ENCODE measurements at places on chromosomes 6 and 20.

- DNase-seq, result peak; percentile 19
Measured at GRCh38 chr20:50366270-50367103, 143.7 kb upstream of the PTPN1 start.

DNA sequence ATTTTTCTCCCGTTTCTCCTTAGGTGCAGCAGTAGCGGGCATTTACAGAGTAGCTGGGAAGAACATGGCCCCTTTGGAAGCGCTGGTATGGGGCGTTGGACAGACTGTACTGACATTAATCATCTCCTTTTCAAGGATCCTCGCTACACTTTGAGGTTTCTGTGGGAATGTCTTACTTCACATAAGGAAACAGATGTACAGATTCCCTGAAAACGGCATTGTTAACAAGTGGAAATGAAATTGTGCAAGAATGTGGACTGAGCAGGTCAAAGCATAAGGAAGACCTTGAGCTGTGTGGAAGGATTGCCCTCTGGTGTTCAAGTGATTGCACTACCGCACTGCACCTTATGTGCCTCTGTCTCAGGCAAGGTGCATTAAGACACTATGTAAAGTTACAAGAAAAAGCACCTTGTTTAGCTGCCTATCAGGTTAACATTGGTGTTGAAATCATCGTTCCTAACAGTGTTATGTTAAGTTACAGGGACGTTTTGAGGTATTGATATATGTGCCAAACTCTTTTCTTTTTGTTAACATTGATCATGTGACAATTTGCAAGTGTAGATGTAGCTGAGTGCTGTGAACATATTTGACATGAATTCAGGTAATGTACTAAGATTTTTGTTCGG, 38.0 kb downstream of the TMEM170B start:
- peak; percentile 67 for DNase-seq

DNA sequence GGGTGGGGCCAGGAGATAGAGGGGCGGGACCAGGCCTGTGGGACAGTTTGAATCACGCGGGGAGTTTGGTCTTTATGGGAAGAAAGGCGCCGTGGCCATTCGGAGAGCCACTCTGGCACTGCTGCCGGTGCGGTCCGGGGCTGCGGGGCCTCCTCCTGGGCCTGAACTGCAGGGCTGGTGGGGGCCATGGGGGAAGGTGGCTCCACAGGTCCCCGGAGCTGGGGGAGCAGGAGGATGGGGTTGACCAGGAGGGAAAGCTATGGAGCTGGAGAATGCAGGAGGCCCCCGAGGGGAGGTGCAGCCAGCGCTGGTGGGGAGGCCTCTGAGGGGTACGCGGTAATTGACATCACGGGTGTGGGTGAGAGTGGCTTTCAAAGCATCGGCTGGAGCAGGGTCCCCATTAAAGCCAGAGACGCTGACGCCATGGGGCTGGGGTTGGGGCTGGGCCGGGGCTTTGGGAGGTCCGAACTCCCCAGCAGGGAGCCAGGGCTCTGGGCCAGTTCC, 1.8 kb upstream of the BHLHE23 start:
- DNase-seq, result no peak

GRCh38 chr6:28090917-28091586, 10.7 kb downstream of the ZNF165 start:
- DNase-seq, result no peak

GRCh38 chr6:16760516-16761470, at the start of gene ATXN1:
Gene ATXN1 (minus strand): TSS chr6:16761460.
- no peak for DNase-seq

DNA sequence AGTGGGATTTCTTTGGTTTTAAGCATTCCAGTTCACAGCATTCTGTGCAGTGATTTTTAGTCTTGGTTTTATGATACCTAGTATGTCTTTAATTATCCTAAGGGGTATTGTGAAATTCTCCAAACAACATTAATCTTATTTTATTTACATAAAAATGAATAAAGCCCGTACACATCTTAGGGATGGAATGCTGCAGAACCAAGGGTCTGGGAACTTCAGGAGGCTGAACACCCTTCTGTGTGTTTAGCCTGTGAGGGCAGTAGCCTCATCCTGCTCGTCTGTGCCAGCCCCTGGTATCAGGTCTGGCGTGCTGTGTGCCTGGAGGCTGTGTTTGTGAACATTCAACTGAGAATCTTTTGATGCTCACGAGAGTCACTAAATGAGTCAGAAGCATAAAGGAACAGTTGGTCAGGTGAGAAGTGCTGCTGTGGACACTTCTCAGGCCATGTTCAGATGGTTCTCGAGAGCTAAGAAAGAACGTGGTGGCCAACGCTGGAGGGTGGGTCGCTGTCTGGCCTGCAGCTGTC, 25.2 kb upstream of the C20orf204 start:
- peak; percentile 45 for DNase-seq

DNA sequence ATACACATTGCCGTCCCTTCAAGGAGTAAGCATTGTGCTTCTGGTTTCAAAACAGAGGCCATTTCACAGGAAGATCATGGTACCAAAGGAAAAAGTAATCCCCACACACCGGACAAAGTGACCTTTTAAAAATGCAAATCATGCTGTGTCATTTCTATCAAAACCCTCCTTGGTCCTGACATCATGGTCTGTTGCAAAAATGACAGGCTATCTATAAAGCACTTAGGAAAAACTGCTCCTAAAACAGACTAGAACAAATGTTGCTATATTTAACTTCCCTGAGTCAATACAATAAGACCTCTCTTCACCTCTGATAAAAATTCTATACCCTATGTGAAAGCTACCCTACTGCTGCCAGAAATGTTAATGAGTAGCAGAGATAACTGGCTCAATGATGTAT, 353.6 kb upstream of the RUNX2 start:
- no peak for DNase-seq

DNA sequence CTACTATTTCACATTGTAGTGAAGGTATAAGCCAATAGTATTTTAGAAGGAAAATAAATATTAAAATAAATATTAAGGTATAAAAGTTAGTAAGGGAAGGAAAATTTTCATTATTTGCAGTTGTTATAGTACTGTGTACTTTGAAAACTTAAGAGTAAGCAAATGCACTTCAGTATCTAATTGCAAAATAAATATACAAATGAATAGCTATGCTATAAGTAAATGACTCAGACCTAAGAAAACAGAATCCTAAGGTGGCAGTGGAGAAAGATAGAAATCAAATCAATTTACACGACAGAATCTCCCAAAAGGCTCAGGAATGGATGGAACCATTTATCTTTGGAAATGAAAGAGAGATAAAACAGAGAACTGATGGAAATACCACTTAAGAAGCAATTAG, 24.7 kb upstream of the UBR2 start:
- DNase-seq, result no peak

- no peak for DNase-seq
Measured at GRCh38 chr6:119200512-119201175, 122.2 kb upstream of the FAM184A start.

DNA sequence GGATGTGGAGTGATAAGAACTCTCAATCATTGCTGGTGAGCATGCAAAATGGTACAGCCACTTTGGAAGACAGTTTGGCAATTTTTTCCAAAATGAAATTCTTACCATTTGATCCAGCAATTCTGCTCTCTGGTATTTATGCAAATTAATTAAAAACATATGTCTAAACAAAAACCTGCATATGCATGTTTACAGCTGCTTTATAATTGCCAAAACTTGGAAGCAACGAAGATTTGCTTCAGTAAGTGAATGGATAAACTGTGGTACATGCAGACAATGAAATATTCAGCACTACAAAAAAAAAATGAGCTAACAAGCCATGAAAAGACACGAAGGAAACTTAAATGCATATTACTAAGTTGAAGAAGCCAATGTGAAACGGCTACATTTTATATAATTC, 55.5 kb upstream of the SMLR1 start:
- no peak for DNase-seq

DNA sequence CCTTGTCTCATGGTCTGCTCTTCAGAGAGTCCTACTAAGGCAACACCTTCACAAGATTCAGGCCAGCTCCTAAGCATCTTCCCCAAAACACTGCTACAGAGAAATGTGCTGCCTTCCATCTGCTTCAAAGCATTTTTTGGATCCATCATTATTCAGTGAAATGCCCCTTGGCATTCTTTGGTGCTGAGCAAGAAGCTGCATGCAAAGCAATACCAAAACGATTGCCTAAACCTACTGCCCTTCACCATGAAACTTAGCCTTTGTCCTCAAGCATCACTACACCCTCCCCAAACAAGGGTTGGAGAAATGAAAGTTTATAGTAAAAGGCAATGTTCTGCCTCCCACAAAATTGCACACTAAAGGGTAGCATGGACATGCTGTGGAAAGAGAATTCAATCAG, 93.5 kb downstream of the SNAP25 start:
- no peak for DNase-seq

GRCh38 chr6:109456111-109456583, 575 bp upstream of the MICAL1 start:
- no peak for DNase-seq

DNA sequence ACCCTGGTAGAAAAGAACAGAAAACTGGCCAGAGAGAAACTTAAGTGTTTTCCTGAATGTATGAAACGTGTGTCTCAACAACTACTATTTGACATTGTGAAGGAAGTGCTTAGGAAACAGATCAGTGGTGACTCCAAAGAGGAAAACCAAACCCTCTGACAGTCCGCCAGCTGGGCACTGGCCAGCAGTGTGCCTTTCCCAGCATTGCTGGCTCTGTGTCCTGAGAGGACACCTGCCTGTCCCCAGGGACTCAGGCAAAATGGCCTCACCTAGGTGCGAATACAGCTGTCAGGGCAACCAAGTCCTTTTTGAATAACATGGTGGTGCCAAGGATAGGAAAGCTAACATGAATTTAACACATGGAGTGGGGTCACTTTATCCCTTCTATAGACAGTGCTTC, 72.5 kb downstream of the NDUFAF5 start:
- DNase-seq, result no peak

GRCh38 chr6:12592634-12593033, 123.9 kb upstream of the PHACTR1 start:
- no peak for DNase-seq

DNA sequence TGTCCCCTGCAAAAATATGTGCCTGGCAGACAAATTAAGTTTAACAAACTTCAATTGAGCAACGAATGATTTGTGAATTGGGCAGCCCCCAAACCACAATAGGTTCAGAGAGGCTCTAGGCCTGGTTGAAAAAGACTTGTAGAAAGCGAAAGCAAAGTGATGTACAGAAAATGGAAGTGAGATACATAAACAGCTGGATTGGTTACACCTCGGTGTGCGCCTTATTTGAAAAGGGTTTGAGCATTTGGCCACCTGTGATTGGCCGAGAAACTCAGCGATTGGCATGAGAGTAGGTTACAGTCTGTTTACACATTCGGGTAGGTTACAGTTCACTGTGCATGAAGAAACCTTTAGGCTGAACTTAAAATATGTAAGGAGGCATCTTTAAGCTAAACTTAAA, 136.9 kb downstream of the CD83 start:
- DNase-seq, result no peak

DNA sequence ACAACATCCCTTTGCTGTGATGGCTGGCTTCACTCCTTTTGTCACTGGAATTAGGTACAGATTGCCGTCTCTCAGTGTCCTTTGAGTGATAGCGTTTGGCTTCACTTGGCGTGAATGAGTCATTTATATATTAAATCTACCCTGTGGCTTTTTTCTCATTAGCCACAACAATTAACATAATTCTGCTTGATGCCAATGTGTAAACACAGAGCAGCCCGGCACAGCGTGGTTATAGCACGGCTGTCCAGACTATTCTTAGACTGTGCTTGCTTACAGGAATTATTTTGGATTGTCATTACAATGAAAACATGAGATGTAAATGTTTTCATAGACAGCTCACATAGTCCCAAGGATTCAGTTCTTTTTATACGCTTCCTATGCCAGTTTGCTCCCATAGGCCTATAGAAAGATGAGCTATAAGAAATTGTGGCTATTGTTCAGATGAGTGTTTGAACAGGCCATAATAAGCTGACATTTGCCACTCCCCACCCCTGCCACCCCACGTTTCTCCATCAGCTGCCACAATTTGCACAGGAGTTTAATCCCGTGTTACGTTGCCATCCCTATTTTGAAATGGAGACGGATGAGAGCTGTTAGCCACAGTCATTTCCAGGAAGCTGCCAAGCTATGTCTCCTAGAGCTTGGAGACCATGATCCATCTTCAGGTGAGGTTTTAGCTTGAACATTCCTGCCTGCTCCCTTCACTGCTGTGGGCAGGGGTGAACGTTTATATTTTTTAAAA, 65.9 kb downstream of the PPP1R14C start:
- DNase-seq, result no peak

DNA sequence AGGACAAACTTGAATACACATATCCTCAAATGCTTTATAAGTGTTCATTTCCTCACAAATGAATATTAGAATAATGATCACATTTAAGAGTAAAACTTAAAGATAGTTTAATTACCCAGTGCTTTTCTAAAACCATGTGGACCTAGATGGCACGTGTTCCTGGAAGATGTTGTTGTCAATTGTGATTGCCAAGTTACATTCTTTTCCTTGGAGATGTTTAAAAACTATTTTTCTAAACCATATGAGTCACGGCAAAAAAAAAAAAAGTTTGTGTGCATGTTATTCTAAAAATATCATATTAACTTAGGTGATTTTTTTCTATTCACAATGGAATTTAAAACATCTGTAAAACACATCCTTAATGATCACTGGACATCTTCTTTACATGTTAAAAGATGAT, 51.1 kb downstream of the RCAN2 start:
- DNase-seq, result peak; percentile 31

DNA sequence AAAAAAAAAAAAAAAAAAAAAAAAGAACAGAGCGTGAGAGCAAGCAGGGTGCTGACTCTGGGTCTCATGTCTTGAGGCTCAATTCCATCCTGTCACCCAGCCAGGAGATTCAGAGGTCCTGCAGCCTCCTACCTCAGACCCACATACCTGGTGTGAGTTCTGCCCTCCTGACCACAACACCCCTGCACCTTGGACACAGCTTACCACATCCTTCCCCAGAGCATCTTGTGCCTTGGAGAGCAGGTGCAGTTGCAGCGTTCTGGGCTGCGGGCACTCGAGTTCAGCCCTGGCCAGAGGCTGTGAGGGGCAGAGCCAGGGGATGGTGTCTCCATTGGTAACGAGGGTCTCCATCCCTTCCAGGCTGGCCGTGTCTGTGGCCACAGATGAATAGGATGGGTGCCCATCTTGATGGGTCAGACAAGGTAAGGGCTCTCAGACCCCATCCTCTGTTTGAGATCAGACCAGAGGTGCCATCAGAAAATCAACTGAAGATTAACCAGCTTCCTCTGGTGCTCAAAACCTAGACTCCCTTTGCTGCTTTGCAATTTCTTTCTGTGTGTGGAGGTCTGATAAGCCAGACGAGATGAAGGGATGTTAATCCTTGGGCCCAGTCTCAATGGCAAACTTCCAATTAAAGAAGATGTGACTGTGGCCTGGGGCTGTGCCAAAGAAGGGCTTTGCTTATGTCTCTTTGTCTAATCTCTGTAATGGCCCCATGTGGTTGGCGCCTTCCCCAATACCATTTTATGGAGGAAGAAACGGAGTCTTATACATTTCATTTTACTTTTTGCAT, 14.7 kb upstream of the ZNF831 start:
- DNase-seq, result no peak

GRCh38 chr6:142722012-142722411, 223.0 kb downstream of the HIVEP2 start:
- no peak for DNase-seq

GRCh38 chr6:33744895-33745546, 1.7 kb downstream of the IP6K3 start:
- DNase-seq, result no peak
